ENCODE measurements at places on chromosomes 16 and 17. TPM values are rescaled to one million over a fixed set of nuclear protein-coding genes. Genes with fewer than 3 reads are reported as not detected.

AKAP10 gene
- 8.3 TPM for polyA plus RNA-seq

CFDP1 gene
- polyA plus RNA-seq = 148 TPM

SLC5A11 gene
- 2.1 TPM for polyA plus RNA-seq

ITGAX gene
- 0.37 TPM for polyA plus RNA-seq

LITAFD gene
- polyA plus RNA-seq = not detected

MPV17L gene
- polyA plus RNA-seq = 4.8 TPM

SRL gene
- 2.6 TPM for polyA plus RNA-seq

C16orf95 gene
- 11.5 TPM for polyA plus RNA-seq

C16orf54 gene
- polyA plus RNA-seq = 0.39 TPM

CD300E gene
- polyA plus RNA-seq = 0.39 TPM

PIPOX gene
- 78.0 TPM for polyA plus RNA-seq

ITGAD gene
- polyA plus RNA-seq = not detected

SMCR8 gene
- polyA plus RNA-seq = 3.1 TPM

TNFRSF13B gene
- polyA plus RNA-seq = not detected

CACNG3 gene
- polyA plus RNA-seq = not detected

WNT3 gene
- 1.3 TPM for polyA plus RNA-seq
